ENCODE measurements at places on chromosomes 1 and 21.

DNA sequence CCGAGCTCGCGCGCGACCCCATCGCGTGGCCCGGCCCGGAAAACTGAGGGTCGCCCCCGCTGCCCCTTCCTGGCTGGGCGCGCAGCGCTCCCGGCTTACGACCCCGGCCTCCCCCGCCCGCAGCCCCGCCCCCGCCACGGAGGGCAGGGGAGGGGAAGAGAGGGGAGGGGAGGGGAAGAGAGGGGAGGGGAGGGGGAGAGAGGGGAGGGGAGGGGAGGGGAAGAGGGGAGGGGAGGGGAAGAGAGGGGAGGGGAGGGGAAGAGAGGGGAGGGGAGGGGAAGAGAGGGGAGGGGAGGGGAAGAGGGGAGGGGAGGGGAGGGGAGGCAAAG lies 6.7 kb upstream of the ANKRD65 start:
- DNase-seq: no peak

DNA sequence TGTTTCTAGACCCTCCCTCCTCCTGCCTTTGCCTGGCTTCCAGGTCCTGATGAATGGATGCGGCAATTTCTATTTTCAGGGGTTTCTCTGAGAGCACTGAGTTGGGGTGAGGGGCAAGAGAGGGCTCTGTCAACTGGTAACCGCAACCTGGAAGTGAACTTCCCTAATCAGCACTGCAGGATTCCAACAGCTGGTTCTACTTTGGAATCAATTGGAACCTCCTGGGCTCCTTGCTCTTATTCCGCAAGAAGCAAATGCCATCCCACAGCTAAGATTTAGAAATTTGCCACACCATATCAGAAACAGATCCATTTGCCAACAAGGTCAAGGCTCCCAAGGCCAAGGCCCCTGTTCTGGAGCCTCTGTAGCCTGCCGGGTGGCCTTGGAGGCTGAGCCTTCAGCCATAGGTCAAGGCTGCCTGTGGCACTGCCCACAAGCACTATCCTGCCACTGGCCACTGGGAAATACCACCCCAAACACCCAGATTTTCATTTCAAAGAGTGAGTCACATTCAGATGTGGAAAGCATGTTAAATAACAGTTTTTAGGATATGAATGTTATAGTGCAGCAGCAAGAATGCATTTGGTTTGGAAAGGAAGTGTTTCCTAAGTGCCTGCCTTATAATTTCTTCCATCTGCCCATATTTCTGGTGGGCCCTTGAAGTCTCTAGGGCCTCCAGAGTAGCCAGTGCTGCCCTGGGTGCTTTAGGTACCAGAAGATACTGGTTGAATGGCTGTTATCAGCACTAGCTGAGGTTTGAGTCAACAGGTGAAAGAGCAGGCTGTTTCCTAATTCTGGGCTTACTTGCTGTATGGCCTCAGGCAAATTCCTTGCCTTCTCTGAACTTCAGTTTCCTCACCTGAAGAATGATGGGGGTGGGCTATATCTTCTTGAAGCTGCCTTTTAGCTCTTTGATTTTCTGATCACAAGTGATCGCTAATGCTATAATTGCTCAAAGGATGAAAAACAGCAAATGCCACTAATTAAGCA lies 56.3 kb upstream of the JUN start:
- no peak for DNase-seq

- no peak for DNase-seq
Observed at GRCh38 chr1:112429749-112430148, 33.7 kb downstream of the CTTNBP2NL start.

DNA sequence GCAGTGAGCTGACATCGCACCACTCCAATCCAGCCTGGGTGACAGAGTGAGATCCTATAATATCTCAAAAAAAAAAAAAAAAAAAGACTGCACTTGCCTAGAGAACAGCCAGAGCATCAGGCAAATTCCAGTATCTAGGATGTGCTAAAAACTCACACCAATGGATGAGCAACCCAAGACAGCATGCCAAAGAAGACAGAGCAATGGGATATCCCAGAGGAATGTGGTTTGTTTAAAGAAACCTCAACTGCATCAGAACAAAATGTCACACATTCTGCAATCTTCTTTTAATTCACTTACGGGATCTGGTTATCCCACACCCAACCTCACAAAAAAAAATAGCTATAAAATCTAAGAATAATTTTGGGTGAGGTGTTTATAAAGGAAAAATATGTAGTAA lies 7.3 kb downstream of the KCNH1 start:
- no peak for DNase-seq

- DNase-seq: no peak
Observed at GRCh38 chr1:197249324-197249723, 18.7 kb upstream of the CRB1 start.

DNA sequence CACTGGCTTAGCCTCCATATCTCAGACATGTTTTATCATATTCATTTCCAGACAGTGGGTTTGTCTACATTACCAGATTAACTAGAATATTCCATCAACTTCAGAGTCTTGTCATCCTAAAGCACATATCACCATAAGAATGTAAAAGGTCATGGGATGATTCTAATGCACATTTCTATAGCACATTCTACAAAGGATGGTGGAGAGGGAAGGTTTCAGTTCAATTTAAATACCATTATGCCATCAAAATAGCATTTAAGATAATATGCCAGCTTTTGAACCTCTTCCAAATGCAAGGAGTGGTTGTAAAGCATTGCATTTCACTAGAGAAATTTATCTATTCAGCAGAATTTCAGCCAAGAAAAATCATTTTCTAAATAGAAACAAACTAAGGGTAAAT lies 970.5 kb downstream of the TTLL7 start:
- DNase-seq: no peak

DNA sequence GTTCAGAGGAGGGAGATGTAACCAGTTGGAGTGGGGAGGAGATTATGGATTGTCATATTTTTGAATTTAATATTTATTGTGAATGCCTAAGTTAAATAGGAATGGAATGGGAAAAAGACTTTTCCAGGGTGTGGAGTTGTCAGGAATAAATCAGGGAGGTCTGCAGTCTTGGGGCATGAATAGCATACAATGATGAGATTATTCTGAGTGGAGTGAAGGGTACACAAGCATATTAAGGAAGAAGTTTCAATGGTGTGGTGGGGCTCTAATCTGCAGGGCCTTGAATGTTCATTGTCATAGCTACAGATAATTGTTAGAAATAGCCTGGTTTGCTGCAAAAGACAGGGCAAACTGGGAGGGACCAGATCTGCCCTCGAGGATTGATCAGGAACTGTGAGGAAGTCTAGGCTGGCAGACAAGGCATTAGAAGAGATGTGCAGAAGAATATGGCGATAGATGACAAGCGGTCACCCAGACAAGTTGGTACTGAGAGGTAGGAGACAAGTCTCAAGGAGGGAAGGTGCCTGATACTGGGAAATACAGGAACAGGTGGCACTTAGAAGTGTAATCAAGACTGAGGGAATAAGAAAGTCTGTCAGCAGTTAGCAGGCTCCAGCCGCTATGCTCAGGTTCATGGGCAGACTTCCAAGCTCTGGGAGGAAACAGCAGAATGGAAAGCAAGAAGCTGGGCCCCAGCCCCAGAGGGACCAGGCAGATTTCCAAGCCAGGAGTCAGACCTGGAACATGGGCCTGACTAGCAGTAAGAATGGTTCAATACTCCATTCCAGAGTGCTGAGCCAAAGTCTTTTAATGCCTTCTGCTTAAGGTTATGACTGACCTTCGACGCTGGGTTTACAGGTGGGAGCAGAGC lies 20.9 kb upstream of the RGL1 start:
- no peak for DNase-seq

DNA sequence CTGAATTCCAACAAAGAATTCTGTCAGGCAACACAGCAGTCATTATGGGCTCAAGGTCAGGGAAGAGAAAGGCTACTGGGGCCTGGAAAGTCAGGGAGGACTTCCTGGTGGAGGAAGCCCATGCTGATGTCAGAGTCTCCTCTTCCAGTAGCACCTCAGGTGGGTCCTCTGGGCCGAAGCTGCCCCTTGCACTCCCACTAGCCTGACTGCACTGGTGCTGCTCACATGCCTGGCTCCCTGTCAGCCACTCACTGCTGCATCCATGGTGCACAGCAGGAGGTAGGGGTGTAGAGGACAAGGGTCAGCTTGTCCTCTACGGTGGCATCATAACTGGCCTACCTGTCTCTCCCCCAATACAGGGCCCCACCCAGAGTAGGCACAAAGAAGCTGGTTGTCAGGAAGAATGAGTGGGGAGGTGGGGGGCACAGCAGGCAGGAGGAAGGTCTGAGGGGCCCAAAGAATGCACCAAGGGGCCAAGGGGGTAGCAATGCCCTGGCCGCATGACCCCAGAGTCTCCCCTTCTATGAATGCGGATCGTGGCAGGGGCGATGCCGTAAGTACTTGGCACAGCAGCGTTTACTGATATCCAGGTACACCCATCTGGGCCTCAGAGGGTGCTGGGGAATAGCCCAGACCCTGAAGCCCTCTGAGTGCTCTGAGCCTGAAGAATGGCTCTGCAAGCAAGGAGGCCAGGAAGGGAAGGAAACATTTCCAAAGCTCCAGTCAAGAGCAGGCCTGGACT lies 80.3 kb downstream of the GLIS1 start:
- DNase-seq: no peak
